ENCODE measurements at places on chromosomes 6 and 20.

GRCh38 chr20:25033265-25033923 is 24.5 kb downstream of the ACSS1 start:
- no peak for DNase-seq

DNA sequence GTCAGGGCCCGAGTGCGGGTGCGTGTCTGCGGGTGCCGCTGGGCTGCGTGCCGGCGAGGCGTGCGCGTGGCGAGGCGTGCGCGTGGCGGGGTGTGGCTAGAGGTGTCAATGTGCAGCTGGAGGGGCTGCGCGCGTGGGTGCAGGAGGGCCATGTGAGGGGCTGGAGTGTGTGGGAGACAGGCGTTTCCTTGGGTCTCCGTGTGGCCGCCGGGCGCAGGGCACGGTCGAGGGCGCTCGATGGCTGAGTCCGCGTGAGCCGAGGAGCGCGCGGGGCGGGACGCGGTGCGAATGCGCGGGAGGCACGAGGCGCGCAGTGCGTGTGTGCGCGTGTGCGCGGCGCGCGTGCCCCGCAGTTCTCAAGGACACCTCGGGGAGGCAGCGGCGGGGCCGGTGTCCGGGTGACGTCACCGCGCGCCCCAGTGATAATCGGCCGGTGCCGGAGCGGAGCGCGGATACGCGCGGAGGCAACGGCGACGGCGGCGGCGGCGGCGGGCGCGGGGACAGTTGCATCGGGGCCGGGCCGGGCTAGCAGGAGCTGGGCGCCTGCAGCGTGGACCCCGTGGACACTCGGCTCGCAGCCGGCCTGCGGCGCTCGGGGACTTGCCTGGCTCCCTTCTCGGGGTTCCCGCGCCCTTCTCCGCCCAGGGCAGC is 38.7 kb downstream of the YTHDF1 start:
- DNase-seq, result no peak

GRCh38 chr20:48064929-48065328 is 279.6 kb upstream of the SULF2 start:
- no peak for DNase-seq

DNA sequence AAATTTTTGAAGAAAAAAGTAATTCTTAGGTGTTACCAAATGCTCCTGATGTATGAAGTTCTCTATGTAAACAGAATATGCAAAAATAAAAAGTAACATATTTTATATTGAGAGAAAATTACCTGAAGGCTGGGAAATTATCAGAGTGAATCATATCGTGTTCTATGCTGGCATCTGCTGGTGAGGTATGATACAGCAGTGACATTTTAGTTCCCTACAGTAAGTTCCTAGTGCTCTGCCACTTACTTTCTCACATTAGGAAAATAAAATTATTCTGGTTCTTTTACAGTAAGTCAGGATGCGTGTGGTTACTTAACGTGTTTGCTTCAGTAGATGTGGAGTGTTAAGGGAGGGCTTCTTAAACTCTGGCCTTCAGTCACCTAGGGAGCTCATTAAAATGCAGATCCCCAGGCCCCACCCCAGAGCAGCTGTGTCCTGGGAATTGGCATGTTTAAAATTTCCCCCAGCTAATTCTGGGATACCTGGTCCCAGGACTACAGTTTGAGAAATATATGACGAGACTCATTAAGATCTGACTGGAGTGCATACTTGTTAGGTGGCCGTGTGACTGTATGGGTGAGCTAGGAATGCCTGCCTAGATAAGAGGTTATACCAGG is 3.2 kb downstream of the ACTR5 start:
- no peak for DNase-seq

- DNase-seq, result no peak
These were observed 451.7 kb downstream of the GRIK2 start for GRCh38 chr6:101845172-101845571.

DNA sequence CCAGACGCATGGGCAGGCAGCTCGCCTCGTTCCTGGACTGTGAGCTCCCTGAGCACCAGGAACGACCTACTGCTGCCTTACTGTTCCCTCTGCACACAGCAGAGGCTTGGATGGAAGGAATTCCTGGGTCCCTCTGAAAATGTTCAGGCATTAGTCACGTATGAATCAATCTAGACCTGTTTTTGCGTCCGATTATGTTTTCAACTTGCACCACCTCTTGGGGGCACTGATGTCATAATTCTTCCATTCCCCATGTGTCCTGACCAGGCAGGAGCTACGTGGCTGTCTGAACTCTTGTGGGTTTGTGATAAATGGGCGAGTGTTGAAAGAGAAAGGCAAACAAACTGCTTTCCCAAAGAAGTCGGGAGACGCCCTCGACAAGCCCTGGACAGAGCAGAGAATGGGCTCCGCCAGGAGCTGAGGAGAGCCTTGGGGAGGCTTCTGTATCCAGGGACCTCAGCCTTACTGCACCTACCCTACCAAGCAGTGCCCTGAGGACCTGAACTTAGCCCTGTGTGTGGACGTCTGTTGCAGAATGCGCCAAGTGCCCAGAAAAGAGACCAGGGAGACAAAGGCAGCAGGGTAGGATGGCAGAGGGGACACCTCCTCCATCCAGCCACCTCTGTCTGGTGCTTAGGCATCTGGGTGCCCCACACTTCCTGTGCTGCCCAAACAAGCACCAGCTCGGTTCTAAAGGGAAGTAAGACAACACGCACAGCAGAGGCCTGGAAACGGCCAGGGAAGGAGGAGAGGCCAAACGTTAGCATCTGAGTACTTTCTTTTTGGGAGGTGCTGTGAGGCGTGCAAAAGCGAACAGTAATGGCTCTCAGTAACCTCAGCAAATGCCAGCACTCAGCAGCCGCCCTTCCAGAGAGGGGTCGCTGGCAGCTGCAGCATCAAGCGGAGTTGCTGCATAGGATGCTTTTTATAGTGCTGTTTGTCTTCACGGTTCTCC is 124.2 kb downstream of the LY86 start:
- no peak for DNase-seq

DNA sequence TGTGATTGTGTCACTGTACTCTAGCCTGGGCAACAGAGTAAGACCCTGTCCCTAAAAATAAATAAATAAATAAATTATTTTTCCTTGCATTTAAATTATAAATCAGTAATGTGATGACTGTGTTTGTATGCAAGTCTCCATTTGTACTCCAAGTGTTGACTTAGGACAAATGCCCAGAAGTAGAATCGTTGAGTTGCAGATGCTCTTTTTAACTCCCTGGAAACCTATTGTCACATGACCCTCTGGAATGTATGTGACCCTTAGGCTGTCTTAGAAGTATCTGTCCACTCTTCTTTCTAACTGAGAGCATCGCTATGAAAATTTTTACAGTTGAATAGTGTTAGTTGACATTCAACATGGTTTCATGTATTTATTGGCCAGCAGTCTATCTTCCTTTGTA is 18.8 kb downstream of the OR2A4 start:
- no peak for DNase-seq

DNA sequence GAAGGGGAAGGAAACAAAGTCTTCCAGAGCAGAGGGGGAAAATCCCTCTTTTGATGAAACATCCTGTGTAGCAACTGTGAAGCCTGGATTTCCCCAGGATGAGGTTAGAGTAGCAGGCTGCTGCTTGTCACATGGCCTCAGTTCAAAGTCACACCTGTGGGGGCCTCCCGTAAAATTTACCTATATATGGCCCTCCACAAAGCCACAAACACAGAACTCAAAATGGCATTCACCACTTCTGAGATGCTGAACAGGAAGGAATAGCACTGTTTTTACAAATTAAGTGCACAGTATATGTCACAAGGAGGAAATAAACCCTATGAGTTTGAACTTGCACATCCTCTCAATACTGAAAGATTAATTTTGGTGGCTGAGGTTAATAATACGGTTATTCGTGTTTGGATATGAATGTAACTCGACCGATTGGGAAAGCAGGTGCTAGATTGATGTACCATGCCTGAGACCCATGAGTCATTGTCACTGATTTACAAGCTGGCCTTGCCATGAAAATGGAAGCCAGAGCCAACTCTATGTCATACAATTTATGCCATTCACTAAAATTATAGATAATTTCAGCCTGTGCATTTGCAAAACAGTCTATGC is 70.6 kb downstream of the SGK1 start:
- peak; percentile 70 for DNase-seq

- no peak for DNase-seq
These were observed 253.1 kb downstream of the SLC24A3 start for GRCh38 chr20:19465536-19465935.

GRCh38 chr6:143998686-143999085 is 9.4 kb downstream of the PLAGL1 start:
- DNase-seq, result no peak

DNA sequence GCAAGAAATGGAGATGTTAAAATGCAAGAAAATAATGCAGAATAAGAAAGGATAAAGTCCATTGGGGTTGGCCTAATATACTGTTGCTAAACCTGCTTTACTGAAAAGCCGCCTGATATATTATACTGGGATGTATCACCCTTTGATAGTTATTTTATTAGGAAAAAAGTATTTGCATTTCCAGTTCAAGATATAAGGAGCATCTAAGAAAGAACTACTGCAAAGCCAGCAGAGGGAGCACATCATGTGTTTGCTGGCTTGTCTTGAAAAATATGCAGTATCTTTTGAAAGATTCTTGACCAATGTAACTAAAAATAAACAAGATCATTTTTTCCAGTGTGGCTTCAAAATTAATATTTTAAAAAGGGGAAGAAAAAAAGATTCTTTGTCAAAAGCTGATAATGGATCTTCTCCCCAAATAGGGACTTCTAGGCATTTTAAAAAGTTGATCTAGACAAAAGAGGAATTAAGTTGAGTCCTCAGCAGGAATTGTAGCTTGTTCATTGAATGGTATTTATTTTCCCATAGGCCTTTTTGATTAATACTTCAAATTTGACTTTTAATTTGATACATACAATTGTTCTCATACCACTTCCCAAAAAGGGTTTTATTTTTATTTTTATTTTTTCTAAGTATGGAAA is 214.9 kb downstream of the ZFAND3 start:
- no peak for DNase-seq

- DNase-seq, result no peak
These were observed 10.0 kb downstream of the PCK1 start for GRCh38 chr20:57570920-57571319.

DNA sequence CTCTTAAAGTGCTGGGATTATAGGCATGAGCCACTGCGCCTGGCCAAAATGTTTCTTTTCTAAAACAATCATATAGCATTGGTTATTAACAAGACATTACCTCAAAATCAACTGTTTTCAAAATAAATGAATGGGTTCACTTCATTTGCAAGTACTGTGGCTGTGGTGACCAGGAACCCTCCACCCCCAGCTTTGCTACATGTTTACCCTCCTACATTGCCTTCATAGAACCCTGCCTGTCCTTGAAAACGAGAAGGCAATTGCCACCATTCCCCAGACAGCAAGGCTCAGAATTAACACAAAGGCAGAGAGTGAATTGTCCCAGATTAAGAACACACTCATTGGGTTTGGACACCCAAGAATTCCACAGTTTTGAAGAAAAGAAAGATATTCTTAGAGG is 116.6 kb upstream of the LGSN start:
- DNase-seq, result no peak

- DNase-seq, result no peak
These were observed 86.7 kb upstream of the SYNDIG1 start for GRCh38 chr20:24382743-24383142.

DNA sequence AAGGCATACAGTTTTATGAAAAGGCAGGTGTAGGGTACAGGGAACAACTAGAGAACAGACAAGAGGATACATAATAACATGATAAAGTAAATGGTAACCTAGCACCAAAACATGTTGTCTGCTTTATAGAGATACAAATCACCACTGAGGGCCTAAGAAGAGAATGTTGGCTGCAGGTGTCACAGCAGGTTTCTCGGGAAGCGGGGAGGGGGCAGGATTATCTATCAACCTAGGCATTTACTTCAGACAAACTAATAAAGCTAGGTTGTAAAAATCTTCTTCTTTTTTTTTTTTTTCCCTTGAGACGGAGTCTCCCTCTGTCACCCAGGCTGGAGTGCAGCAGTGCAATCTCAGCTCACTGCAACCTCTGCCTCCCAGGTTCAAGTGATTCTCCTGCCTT is 22.7 kb downstream of the PIM1 start:
- DNase-seq, result no peak

DNA sequence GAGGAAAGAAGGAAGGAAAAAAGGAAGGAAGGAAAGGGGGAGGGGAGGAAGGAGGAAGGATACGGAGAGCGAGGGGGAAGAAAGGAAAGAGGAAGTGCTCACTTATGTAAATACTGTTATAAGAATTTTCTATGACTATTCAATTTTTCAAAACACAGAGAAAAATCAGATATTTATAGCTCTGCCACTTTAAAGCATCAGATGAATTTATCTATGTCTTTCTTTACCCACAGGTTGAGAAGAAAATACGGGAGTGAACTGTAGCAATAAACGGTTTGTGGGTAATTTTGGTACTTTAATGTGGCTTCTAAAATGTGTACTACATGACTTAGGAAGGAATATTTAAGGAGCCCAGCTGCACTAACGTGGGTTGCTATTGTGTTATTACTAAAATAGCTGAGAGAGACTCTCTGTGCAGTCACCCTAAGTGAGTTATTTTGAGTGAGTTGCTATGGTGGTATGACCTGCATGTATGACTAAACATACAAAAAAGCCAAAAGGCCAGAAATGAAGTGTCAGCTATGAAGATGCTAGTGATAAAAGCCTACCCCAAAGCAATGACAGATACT is 225.5 kb downstream of the SOD2 start:
- no peak for DNase-seq

DNA sequence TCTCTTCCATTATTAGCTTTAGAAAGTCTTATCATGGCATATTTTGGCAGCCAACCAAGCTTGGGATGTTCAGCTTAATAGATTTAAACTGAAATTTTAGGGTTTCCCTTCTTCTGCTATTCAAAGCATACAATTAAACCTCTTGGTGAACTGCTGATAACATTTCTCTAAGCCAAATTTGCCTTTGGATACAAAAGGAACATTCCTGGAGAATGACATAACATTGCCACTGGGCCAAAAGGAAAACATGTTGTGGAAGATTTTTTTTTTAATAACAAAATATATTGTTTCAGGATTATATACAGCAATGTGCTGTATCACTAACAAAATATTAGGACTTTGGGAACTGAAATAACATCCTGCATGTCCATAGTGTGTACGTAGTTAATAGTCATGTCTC is 215.1 kb upstream of the TBX18 start:
- DNase-seq, result no peak

DNA sequence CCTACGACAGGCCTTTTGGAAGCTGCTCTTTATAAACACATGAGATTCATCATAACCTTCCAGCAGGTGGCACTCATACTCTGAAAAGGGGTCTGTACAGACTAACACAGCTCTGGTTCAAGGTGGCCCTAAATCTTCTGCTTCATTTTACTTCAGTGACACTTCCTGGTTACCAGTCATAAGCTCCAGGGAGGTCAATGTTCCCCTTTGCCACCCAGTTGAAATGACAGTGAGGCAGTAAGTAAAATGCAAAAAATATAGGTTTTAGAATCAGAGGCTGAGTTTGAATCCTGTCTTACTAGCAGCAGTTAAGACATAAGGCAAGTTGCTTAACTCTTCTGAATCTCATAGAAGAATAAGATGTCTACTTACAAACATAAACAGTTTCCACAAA is 132.8 kb downstream of the CDK19 start:
- peak; percentile 69 for DNase-seq
